ENCODE measurements at places on chromosomes 12 and 14.
A peak's percentile ranks its signal among the peaks of the same experiment; 100 is the strongest.

GRCh38 chr14:96275177-96276112 lies 19.4 kb downstream of the BDKRB1 start:
- DNase-seq: peak; percentile 45

DNA sequence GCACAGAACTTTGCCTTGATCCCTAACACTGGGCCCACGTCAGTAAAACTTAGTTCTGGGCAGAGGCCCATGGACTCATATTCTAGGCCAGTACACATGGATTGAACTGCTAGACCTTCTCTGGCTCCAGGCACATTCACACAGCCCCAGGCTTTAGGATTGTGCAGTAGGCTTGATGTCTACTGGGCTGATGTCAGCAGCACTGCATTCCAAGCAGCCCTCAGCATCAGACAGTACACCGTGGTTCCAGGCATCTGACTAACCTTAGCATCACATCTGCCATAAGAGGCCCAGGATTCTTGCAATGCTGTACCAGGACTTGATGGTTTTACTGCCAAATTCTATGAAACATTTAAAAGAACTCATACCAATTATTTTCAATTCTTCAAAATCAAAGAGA lies 301.9 kb downstream of the CCER1 start:
- DNase-seq: no peak

- no peak for DNase-seq
These were observed 105.7 kb upstream of the RESF1 start for GRCh38 chr12:31853520-31853919.

DNA sequence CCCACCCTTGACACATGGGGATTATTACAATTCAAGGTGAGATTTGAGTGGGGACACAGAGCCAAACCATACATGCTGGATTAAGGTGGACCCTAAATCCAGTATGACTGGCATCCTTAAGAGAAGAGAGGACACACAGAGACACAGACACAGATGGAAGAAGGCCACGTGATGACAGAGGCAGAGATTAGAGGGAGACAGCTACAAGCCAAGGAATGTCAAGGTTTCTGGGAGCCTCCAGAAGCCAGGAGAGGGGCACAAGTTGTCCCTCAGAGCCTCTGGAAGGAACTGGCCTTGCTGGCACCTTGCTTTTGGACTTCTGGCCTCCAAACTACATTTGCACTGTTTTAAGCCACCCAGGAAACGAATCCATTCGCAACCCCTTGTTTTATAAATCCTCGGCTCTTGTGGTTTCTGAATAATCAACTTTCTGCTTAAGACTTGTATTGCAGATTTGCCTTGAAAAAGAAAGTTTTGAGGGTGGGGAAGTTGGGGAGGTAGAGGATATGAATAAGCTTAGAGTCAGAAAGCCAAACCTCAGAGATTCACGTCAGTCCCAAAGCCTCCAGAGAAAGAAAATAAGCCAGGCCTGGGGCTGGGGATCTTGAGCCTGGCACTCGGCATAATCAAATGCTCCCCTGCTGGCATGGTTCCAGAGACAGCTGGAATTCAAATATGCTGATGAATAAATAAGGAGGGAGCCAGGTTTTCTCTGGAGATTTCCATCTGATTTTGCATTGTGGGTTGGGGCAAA lies 224.2 kb upstream of the PWP1 start:
- DNase-seq: no peak

DNA sequence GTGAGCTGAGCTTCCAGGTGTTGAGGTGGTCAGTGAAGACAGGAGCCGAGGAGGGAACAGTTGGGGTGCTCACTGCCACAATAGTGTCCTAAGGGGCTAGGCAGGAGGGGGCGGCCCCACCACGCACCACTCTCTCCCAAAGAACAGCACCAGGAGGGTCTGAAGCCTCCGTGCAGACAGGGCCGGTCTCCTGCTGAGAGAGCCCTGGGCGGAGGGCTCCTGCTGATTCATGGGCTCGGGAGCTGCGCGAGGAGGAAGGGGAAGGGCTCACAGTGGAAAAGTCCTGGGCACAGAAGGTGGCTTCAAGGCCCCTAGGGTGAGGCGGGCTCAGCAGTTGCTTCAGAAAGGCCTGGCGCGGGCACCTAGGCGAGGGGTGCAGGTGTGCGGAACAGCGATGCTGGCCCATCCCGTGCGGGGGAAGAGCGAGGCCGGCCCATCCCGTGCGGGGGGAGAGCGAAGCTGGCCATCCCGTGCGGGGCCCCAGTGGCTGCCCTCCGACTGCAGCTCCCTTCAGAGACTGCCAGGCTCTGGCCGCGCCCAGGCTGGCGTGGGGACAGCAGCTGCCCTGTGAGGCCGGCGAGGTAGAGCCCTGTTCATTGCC lies 176.7 kb downstream of the ADGRD1 start:
- DNase-seq: no peak

DNA sequence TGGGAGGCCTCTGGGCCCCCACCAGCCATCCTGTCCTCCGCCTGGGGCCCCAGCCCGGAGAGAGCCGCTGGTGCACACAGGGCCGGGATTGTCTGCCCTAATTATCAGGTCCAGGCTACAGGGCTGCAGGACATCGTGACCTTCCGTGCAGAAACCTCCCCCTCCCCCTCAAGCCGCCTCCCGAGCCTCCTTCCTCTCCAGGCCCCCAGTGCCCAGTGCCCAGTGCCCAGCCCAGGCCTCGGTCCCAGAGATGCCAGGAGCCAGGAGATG lies 729 bp upstream of the GAPDH start:
- DNase-seq: no peak

GRCh38 chr12:116616536-116617248 lies 57.5 kb downstream of the MAP1LC3B2 start:
- DNase-seq: no peak

All from CD4-positive, alpha-beta T cell treated with Interleukin-1 beta for 1 hour (primary cell).